NCI-H460 (cell line): ENCODE measurements at places on chromosomes 7 and 10. TPM values are rescaled to one million over a fixed set of nuclear protein-coding genes. Genes with fewer than 3 reads are reported as not detected.

DNA sequence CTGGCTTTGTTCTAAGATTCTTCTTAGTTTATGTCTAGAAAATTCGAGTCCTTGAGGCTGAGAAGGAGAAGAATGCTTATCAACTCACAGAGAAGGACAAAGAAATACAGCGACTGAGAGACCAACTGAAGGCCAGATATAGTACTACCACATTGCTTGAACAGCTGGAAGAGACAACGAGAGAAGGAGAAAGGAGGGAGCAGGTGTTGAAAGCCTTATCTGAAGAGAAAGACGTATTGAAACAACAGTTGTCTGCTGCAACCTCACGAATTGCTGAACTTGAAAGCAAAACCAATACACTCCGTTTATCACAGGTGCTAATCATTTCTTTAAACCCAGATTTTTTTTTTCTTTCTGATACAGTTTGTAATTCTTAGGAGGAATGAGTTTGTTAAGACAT is 6.7 kb downstream of the CEP55 start:
- no peak for DNase-seq

ABCA13 gene
- 0.03 TPM in 1 of 2 replicates, not detected in the other for total RNA-seq

DNA sequence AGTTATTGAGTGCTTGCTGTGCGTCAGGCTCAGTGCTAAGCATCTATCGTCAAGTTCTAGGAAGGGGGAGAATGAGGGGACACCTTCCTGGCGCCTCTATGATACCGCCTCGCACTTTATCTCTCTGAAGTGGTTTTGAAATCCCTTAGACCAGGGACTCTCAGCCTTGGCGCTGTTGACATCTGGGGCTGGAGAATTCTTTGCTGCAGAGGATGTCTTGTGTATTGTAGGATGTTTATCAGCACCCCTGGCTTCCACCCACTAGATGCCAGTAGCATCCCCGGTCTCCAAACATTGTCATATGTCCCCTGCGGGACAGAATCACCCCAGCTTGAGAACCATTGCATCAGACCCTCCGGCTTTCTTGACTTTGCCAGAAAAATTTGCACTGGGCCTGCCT is 285.5 kb downstream of the CCDC3 start:
- no peak for DNase-seq

DNA sequence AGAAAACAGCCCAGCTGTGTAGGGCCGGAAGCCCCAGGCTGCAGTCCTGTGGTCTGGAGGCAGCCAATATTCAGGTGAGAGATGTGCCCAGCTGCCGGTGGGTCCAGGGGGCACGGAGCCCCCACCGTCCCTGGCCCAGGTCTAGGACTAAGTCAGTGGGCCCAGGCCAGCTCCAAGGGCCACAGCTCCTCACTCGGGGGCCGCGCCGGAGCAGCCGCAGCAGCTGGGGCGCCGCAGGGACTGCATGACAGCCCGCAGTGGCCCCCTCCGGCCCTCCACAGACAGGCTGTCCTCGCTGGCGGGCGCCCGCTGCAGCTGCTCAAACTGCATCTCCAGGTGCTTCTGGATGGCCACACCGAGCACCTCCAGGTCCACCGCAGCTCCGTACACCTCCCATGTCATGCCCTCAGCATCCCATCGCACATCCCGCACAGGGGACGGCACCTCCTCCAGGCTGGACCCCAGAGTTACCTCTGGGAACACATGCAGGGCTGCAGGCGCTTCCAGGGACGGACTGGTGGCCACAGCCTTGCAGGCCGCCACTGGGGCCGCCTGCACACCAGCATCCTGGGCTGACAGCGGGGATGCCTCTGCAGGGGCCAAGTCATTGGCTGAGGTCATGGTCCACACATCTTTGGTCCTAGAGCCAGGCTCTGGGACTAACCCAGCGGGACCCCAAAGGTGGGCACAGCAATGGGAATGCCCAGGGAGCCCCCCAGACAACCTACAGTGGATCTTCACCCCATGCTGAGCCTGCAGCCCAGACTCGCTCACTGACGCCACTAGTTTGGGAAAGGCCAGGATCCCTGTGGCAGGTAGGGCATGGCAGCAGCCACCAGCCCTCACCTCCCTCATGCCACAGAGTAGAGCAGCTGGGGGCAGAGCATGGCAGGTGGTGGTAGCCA is 7.0 kb downstream of the GPRIN2 start:
- no peak for DNase-seq

INA gene
- total RNA-seq = not detected in 2 replicates

DNA sequence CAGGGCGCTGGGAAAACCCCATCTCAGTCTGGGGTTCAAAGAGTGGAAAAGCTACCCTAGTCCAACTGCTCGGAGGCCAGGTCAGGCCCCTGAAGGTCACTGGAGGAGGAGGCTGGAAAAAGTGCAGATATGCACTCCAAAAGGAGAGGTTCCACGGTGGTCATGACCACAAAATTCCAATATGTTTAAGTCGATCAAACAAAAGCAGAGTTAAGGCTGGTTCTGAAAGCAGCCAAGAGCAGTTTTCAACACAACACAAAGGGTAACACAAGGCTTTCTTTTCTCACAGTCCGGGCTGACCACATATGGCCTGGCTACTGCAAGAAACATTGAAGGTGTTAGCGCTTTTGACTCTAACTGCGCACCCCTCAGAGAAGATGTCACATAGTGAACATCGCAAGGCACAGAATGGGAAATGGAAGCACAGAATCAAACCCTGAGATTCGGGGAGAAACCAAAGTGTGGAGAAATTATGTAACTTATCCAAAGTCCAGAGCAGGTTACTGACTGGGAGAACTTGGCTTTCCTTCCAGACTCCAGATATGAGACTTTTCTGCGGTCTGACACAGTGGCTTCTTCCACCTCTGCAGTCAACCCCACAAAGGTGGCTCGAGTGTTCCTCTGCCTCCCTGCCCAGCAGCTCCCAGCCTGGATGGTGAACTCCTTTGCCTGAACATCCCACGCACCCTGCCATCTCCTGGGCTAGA is 1.3 kb upstream of the GRB10 start:
- DNase-seq = no peak

GRCh38 chr7:128917122-128917521 is 6.6 kb upstream of the KCP start:
- no peak for DNase-seq

GRCh38 chr10:34795334-34795733 is 19.8 kb downstream of the PARD3 start:
- no peak for DNase-seq

SEM1 gene
- 142 and 222 TPM in 2 replicates for total RNA-seq

GRCh38 chr10:110081911-110082310 is 74.1 kb downstream of the ADD3 start:
- DNase-seq = no peak

GRCh38 chr7:157679607-157680006 is 342.8 kb downstream of the DNAJB6 start:
- no peak for DNase-seq

DNA sequence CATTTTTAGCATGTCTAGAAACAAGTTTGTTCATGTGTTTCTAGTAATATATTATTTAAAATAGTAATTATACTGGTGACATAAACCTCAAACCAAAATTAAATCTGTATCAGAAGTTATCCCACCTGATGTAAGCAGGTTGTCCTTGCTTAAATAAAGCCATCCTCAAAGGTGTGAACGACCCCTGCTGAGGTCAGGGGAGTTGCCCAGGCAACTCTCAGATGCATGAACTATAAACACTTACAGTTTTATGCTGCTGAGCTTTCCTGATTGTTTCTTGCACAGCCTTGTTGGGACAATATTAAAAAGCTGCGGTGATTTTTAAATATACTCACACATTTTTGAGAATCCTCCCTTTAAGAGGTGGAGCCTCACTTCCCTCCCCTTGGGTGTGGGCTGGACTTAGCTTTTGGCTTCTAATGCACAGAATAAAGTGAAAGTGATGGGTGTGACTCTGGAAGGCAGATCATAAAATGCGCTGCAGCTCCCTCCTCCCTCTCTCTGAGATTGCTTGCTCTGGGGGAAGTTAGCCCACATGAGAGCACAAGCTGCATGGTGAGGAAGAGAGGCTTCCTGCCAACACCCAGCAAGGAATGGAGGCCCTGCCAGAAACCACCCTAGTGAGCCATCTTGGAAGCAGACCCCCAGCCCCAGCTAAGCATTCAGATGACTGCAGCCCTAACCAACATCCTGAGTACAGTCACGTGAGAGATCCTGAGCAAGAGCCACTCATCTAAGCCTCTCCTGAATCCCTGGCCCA is 152.7 kb downstream of the SKIDA1 start:
- peak; percentile 75 for DNase-seq

- peak; percentile 46 for DNase-seq
These were observed 7.8 kb downstream of the LIPM start for GRCh38 chr10:88810196-88810961.

DNA sequence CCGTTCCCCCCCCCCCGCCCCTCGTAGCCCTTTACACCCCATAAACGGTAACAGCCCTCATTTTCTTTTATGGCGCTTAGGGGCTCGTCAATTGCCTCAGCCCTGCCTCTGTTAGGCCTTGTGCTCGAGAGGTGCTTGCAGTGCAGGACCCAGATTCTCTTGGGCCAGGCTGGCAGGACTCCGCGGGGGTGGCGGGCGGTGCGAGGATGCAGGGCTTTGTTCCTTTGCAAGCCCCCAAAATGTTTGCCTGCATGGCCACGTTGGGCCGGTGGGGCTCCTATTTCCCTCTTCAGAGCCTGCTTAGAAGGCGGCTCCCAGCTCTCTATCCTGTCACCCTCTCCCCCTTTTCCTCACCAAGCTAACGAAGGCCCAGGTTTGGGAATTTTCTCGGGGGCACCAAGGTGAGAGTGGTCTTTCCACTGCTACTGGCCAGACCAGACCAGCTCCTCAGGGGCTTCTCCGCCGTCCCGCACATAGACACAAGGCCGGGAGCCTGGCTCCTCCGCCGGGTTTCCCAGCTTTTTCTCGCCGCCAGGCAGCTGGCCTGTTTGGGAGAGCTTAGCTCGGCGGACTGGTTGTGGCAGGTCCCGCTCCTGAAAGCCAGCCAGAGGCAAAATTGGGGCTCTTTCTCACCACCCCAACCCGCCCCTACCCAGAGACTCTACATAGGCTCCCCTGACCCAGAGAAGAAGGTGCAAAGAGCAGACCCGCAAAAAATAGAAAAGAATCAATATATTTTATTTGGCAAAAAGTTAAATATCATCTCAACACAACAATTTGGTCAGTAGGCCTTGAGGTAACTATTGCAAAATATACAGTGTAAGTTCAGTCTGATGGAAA is 3.4 kb downstream of the HOXA9 start:
- no peak for DNase-seq

GRCh38 chr7:46651561-46652088 is 730.6 kb upstream of the IGFBP3 start:
- DNase-seq = no peak

ARHGAP22 gene
- 3.0 and 3.6 TPM in 2 replicates for total RNA-seq

ICA1 gene
- 17.1 and 24.1 TPM in 2 replicates for total RNA-seq

GRCh38 chr10:79447911-79448731 is 2.7 kb upstream of the ZCCHC24 start:
- no peak for DNase-seq

DNA sequence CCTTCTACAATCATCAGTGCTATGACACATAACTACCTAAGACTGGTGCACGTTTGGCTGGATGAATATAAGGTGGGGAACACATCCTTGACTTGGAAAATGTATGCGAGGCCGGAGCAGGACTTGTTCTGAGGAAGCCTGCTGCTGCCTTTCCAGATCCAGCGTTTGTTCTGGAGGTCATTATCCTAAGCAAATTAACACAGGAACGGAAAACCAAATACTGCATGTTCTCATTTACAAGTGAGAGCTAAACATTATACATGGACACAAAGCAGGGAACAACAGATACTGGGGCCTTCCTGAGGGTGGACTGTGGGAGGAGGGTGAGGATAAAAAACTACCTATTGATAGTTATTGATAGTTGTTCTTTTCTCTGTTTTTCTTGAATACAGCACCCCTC is 10.8 kb upstream of the GALNT11 start:
- DNase-seq = no peak

DNA sequence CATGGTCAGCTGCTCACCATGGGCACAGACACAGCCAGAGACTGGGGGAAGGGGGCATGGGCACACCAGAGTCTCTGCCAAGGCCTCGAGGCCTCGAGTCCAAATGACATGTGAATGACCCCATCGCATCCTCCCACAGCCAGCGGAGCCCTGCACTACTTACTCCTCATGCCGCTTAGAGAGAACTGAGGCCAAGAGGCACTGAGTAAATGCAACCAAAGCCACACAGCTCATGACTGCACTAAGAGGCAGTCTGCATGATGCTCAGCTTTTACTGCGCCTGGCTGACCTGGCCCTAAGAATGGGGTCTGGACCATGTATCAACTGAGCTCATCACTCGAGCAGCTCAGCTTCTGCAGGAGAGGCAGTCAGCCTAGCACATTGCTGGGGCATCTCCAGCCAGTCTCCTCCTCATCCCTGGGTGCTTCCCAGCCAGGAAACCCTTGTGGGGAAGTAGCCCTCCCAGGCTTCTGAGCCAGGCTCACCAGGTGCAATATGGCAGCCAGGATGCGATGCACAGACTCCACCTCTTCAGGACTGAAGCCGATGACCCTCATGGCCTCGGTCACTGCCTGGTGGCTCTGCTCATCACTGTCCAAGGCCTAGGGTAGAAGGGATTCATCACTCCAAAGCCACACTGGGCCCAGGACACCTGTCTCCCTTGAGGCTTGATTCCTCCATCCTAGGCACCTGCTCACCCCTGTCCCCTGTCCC is 7.5 kb downstream of the MYO1G start:
- no peak for DNase-seq

GRCh38 chr7:87154166-87154565 is 1.9 kb downstream of the DMTF1 start:
- DNase-seq = no peak

DNA sequence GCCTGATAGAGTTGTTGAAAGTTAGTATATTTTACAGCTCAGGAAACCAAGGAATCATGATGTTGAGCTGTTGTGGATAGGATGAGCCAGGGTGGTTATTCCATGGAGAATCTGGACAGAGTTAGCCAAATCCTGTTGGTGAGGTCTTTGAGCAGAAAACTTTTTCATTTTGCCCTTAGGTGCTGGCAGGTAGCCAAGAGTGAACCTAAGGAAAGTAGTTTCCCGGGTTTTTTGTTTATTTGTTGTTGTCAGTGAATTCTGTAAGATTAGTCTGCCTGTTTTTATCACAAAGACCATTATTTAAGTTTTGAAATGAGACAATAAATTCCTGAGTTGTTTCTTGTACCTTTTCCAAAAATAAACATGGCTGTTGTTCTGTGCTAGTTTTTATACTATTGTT is 61.0 kb downstream of the GALNT11 start:
- DNase-seq = no peak

DNA sequence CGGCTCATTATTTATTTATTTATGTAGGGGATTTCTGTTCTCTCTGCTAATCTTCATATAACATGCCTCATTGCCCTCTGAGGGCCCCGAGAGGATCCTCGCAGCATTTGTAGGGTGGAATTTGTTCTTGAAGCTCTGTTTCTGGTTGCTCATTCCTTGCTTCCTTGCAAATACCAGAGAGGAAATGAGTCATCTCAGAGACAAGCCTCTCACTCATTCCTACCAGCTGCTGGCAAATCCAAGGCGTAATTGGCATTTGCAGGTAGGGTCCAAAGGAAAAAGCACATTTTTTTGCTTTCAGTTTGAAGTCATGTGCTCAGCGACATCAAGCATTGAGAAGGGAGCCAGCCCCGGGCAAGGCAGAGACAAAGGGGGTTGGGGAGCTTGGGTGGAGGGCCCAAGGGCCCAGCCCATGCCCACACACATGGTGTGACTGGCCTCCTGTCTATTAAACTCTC is 501.6 kb downstream of the GALNT17 start:
- DNase-seq = peak; percentile 98

STOX1 gene
- total RNA-seq = 1.6 and 1.8 TPM in 2 replicates

GRCh38 chr7:3043544-3044371 is at the start of gene CARD11:
TSS of gene CARD11 (minus strand) at chr7:3043867. CDS start at chr7:2958506, 85,361 bp downstream.
- no peak for DNase-seq

MOGAT3 gene
- total RNA-seq = not detected in 2 replicates

SNCG gene
- 14.6 and 18.9 TPM in 2 replicates for total RNA-seq
